Right ventricle myocardium inferior (tissue), 1 donor: ENCODE measurements at places on chromosomes 1 and 21.
A peak's percentile ranks its signal among the peaks of the same experiment; 100 is the strongest.

DNA sequence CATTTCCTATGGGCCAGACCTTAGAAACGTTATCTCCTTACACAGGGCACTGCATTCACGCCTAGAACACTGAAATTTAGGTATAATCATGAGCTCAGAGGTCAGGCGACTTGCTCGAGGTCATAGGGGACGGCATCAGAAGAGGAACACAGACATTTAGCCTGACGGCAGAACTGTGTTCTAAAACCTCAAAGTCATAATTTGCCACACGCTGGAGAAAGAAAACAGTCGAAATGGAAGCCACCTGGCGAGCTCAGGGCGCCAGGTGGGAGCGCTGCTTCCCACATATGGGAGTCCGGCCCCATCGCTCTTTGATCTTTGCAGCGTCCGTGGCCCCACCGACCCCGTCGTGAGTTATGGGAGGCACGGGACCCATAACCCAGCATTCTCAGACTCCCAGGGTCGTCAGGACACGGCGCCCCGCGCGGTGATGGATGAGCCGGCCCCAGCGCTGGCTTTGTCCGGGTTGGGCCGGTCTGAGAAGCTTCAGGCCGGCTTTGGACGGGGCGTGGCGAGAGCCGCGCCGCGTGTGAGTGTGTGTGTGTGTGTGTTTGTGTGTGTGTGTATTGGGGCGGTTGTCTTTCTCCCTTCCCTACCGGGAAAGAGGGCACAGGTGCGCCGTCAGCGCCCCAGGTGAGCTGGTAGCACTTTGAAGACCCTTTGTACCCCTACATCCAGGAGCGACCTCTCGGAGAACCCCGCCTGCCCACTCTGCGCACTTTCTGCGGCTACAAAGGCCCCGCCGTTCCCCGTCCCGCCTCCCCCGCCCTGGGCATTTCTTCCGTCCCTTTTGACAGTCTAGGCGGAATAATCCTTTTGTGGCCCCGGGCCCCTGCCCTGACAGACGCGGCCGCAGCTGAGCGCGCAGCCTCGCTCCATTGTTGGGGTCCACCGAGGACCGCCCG, 861 bp upstream of the DRAXIN start:
- DNase-seq: no peak

DNA sequence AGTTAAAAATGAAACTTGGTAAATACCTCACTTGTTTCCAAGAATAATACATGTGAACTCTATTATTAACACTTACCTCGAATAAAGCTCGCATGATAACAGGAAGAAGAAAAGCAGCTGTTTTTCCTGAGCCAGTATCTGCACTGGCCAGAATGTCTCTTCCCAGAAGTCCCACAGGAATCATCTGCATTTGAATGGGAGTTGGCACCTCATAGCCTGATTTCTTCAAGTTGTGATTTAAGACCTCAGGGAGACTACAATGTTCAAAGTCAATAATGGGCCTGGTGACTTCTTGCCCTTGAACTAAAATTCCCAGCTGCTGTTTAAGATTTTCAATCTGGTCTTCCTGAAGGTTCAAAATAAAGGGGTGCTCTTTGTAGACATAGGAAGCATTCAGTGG, 3.8 kb downstream of the DDX59 start:
- DNase-seq: no peak

DNA sequence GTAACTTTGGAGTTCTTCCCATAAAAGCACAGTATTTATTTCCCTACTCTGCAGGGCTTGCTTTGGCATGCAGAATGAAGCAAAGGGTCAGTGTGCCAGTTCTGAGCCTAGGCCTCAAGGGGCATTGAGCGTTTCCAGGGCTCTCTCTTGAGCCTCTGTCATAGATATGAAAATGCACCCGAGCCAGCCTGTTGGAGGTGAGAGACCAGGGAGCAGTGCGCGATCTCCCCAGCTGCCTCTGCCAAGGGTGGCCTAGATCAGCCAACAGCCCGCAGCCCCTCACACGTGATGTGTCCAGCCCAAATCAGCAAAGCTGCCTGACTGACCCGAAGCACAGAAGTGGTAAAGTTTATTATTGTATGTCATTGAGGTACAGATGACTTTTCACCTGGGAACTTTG, 63.7 kb downstream of the TENT5C start:
- peak; percentile 68 for DNase-seq

DNA sequence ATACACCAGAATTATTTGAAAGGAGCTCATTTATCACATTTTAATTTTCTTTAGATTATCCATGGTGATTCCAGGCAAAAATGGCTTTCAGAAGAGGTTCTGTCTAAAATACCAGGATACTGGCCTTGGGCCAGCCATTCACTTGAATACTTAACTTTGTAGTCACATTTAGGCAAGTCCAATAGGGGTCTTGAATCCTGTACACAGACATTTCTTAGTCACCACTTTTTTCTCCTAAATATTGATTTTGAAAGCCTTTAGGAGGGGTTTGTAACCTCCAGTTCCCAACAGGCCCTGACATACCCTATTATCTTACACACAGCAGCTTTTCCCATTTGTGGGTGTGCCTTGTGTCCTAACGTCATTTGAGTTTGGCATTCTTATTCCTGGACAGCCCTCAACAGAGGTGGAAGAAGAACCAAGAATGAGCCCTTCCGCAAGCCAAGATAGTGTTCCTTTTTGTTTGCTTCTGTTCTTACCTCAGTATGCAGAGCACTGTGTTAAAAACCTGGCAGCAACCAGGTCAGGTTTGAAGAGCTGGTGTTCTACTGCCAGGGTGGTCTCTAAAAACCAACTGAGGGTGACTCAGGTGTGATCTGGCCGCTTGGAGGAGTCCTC, 19.5 kb downstream of the MAP3K7CL start:
- DNase-seq: no peak

GRCh38 chr21:38680401-38680800, 125.3 kb upstream of the ETS2 start:
- DNase-seq: no peak

GRCh38 chr21:43956670-43957035, 55.5 kb upstream of the TRAPPC10 start:
- peak; percentile 46 for DNase-seq
